ENCODE measurements at places on chromosomes 6 and 20.

- DNase-seq: no peak
These were observed 471.8 kb downstream of the TFAP2A start for GRCh38 chr6:9943026-9943425.

DNA sequence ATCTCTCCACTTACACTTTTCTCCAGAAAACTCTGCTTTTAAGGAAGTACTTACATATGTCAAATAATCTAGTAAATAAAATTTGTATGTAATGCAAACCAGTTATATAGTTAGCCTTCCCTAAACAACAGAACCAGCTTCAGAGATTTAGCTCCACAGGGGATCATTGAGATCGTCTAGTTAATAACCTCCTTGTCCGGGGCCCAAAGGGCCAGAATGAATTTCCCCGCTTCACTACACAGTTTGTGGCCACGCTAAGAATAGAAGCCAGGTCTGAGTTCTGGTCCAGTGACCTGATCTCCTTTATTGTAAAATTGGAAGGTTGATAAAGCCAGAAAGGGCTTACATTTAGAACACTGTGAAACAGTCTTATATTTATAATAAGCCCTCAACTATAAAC is 245.2 kb downstream of the TPBG start:
- DNase-seq: no peak

DNA sequence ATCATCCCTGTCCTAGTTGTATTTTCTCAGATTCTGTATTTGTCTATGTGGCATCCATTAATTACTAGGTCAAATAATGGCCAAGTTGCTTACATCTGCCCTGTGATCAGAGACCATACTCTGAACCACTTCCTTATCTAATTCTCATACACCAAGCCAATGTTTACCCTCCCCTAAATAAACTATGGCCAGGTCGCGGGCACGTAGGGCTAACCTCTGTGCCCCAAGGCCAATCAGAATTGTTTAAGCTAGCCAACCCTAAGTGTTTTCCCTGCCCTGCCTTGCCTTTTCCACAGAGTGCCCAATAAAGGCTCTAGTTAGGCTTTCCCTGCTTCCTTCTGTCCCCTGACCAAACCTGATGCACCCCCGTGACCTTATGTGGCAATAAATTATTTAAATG is 2.8 kb upstream of the CALHM4 start:
- DNase-seq: no peak

DNA sequence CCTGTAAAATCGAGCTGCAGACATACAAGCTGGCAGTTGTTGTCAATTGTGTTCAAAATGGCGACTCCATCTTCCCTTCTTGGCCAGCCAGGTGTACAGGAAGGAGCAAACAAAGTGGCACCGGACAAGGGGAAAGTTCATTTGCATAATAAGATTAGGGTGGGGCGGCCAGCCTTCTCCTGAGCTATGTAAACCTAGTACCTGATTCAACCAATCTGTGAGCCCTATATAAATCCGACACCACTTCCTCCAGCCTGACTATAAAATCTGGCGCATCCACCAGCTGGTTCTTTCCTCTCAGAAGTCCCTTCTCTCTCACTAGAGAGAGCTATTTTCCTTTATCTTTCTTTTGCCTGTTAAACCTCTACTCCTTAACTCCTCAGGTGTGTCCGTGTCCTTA is 8.1 kb upstream of the HBS1L start:
- no peak for DNase-seq

- peak; percentile 100 for DNase-seq
These were observed at the start of gene SPAG4 for GRCh38 chr20:35615667-35616464. Gene SPAG4 (plus strand): TSS chr20:35615829. CDS start chr20:35616004, 175 bp downstream.

DNA sequence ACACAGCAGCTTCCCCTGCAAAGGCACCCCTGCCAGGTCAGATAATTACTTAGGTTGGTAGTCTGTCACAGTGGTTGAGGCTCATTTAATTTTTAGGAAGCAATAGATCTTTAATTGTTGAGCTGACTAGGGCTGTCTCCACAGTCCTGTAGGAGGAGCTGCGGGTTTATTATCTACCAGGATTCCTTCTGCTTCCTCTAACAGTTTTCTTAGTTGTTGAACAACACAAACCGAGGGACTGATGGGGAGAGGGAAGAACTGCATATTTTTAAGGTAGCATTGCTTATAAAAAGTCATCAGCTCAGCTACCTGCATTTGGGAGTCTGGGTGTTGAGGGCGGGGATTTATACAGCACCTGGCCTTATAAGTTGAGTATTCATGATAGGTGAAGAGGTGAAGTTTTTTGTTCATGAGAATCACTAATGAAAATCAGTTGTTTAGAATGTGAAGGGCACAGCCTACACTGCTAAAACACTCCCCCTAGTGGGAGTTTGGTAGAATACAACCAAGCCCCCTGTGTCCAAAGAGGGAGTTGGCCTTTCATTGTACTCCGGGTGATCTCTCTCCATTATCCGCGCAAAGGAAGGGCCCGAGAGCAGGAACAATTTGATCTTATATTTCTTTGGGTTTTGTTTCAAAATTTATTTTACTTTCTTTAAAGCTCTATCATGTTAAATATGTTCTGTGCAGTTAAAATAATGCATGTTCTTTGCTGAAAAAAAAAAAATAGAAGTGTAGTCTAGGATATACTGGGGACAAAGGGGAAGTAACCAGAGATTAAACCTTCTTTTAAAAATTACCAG is 69.6 kb downstream of the SSR1 start:
- DNase-seq: peak; percentile 75

DNA sequence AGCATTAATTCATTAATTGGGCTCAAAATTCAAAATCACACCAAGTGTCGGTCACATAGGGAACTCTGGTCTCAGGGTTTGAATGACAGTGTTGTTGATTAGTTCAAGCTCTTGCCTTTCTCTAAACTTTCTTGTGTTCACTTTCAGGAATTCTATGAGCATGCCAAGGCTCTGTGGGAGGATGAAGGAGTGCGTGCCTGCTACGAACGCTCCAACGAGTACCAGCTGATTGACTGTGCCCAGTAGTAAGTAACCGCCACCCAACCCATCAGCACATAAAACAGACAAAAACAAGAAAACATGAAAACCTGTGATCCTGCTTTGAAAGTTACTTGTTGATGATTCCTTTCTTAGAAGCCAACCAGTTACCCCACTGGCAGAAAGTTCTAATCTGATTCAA is 52.7 kb downstream of the GNAS start:
- DNase-seq: no peak

DNA sequence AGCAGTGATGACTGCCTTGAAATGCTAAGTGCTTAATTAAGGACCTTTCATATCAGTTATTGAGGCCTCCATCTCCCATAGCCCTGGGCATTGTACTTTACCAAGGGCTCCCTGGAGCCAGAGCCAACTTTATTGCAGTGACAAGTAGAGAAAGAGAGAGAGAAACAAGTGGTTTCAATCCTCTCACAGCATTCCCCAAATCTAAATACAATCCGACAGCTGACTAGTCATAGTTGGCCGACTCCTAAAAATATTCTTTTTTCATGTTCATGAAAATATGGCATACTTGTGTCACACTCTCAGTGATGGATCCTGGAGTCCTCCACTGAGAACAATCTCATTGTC is 127.0 kb upstream of the TFAP2D start:
- DNase-seq: no peak

GRCh38 chr6:69705954-69706353 is 90.9 kb downstream of the LMBRD1 start:
- no peak for DNase-seq

DNA sequence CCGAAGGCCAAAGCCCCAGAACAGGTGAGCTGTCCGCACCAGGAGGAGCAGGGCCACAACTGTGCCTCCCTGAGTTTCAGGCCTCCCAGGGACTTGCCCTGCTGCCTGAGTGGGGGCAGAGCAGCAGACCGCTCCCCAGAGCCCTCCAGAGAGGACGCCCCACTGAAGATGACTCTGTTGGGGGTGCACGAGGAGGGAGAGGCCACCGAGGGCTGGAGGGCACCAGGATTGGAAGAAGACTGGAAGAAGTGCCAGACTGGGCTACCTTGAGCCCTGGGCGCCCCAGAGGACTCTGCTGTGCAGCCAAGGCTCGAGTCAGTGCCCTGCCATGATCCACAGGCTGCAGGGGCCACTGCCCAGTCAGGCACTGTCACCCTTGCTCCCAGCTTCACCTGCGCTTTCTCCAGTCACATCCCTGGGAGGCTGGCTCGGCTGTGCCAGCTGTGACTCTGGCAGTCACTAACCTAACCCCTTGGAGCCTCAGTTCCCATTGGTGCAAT is 11.3 kb downstream of the CST7 start:
- DNase-seq: no peak

GRCh38 chr6:89145956-89146717 is at the start of gene PM20D2:
Gene PM20D2 (plus strand): TSS chr6:89146055. CDS start chr6:89146145, 90 bp downstream.
- peak; percentile 53 for DNase-seq

- DNase-seq: no peak
These were observed 10.5 kb downstream of the C20orf173 start for GRCh38 chr20:35518955-35519354.

DNA sequence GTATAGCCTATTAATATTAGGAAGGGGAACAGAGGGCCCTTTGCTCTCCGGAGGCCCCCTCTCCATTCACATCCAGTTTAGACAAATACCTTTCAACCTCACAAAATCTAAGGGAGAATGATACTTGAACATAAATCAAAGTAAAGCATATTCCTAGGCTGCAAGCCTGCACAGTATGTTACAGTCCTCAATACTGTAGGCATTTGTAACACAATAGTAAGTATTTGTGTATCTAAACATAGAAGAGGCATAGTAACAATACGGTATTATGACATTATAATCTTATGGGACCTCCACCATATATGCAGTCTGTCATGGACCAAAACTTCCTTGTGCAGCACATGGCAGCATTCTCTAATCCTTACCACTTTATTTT is 2.3 kb upstream of the TREM1 start:
- no peak for DNase-seq

DNA sequence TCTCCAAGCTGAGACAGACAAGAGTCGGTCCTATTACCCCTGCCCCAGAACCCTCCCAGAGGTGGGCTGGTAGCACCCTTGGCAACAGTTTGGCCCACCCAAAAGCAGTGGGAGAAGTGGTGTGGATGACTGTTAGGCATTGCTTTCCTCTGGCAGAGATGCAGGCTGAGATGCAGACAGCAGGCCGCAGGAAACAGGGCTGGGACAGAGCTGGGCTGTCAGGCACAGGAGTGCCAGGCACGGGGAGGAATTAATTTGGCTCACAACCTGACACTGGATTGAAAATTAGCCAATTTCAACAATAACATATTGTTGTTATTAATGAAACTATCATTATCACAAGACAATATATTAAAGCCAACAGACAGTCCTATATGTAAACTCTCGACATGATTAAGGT is 15.7 kb upstream of the SIRT5 start:
- DNase-seq: no peak

- no peak for DNase-seq
These were observed 123.0 kb downstream of the PREX1 start for GRCh38 chr20:48704761-48705160.

DNA sequence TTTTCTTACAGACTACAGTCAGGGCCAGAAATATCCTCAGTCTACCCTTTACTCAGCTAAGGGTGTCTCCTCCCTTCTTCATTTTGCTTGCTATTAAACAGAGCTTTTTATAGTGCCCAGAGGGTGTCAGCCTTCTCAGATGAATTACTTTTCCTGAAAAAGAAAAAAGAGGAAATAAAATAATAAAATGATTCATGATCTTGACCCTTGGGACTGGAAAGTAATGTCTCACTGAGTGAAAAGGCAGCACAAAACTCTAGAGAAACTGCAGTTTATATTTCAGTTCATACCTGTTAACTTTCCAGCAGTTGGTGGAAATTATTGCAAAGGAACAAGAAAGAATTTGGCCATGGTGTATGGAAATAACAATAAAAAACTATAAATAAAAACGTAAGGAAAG is 170.6 kb downstream of the IBTK start:
- DNase-seq: no peak

DNA sequence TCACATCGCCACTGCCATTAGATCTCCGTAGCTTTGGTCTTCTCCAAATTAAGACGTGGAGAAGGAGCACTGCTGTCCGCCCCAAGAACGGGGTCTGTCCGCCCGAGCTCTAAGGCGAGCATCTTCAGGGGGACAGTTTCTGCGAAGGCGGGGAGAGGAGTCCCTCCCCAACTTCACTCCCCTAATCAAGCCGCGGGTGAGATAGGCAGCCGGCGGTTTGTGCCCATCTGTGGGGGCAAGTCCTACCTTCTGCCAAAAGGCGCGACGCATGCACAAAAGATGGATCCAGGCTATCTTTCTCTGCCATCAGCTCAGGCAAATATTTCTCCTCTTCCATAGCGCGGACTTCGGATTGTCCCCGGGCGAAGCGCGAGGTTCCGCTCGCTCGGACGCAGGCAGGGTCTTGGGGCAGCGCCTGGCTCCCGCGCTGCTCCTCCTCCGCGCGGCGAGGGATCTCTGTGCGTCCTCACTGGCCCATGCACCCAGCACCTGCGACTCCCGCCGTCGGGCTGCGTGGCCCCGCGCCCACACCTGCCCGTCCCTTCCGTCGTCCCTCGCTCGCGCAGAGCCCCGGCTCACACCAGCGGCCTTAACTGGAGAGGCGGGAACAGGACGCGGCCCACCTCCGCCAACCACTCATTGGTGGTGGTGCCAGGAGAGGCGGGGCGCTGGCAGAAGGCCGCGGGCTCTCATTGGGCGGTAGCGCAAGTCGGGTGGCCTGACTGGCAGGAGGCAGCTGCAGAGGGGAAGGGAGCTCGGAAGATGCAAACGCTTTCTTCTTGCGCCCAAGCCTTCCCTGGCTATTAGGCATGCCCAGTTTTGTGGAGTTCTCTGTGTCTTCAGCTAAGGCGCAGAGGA is at the start of gene KHDRBS2:
Gene KHDRBS2 (minus strand): TSS at position 614 of the 858 bp plus-strand sequence.
- peak; percentile 3 for DNase-seq

GRCh38 chr6:136424901-136425300 is 125.3 kb downstream of the MAP7 start:
- DNase-seq: no peak

- no peak for DNase-seq
These were observed 94.5 kb upstream of the RPS6KA2 start for GRCh38 chr6:166721576-166721975.

DNA sequence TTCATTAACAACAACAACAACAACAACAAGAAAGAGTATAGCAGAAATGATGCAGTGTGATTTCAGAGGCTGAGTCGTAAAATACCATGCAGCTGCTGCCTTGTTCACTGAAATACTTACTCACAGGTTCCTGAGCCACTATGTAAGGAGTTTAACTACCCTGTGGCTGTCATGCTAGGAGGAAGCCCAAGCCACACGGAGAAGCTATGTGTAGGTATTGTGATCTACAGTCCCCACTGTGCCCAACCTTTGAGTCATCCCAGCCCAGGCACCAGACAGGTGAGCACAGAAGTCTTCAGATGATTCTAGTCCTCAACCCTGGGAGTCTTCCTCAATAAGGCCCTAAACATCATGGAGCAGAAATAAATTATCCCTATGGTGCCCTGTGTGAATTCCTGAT is 14.6 kb upstream of the RALY start:
- DNase-seq: no peak

GRCh38 chr20:63534831-63535651 is 2.1 kb downstream of the PTK6 start:
- DNase-seq: no peak

- DNase-seq: no peak
These were observed 29.9 kb upstream of the RREB1 start for GRCh38 chr6:7077856-7078255.
